NCI-H2029 (cell line): ENCODE measurements at places on chromosomes 3 and 15.

GRCh38 chr3:39290255-39290654, 10.4 kb upstream of the CX3CR1 start:
- no peak for DNase-seq

DNA sequence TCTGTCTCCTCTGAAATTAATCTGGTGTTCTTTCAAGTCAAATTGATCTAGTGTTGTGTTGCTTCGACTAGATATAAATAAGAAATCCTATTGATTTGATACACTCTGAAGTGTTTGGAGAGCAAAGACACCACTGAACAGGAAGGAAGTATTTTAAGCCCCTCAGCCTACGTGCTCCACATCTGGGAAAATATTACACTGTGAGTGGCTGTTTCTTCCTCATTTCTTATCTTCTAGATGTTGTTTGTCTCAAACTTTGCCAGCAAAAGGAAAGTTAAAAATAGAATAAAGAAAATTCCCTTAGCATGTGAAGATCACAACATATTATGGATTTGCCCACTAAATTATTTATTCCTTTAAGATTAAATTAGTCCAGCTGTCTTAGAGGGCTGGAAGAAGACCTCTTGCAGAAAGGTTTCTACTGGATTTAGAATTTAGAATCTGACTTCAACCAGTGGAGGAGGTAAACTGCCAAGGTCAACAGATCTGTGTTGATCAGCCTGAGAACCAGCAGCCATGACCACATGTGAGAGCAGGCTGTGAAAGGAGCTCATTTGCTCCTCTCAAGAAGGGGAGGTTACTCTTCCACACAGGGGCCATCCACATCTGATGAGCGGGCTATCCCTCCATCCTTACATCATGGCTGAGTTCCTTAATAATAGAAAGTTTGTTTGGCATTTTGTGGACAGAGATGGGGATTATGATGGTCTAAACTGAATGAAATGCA, 46.3 kb upstream of the ACKR4 start:
- no peak for DNase-seq

- no peak for DNase-seq
Measured at GRCh38 chr3:187434524-187434923, 66.3 kb downstream of the RTP4 start.

GRCh38 chr15:78302579-78303312, 3.3 kb upstream of the SKIC8 start:
- DNase-seq, result no peak

- no peak for DNase-seq
Measured at GRCh38 chr3:67414740-67415139, 239.7 kb downstream of the SUCLG2 start.

DNA sequence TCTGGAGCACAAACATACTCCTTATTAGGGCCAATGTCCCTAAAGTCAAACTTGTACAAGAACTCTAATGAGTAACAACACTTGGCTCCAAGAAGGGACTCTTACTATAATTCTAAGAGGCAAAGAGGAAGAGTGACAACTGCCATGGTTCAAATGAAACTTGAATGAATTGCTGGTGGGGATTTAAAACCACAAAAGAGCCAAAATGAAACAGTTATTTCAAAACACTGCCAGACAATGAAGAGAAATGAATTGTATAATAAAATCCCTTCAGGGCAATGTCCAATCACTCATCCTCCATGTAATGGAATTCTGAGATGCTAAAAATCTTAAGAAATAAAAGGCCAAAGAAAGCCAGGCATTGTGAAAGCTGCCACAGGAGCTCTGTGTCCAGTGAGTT, 14.2 kb downstream of the THRB start:
- no peak for DNase-seq

DNA sequence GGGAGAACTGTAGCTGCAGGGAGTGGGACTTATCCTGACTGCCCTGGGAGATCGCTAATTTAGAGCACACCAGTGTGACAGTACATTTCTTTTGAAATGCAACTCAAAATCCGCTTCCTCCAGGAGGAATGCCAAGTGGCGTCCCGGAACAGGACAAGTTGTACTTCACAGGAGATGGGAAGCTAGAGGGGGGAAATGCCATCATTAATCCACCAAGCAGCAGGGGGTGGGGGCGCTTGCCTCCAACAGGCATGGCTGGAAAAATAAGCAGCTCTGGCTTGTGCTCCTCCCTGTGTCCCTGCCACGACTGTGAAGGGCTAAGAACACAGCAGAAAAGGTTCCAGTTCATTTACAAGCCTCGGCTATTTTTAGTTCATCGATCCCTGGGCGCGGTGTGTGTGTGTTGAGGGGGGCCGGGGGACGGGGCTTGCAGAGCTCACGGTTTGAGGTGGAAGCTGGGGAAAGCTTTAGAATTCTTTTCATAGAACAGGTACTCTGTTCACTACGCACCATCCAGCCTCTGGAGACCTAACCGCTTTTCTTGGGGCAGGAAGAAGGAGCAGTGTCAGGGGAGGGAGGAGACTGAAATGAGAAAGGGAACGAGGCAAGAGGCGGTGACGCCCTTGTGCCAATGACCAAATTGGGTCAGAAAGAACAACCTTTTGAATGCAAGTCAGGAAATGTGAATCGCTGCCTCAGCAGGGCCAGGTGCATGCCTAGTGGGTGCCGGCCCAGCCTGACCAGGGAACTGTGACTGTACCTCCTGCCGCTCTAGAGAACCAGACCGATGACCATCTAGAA, 51.8 kb upstream of the DGKG start:
- peak; percentile 53 for DNase-seq

- DNase-seq, result no peak
Measured at GRCh38 chr15:62758126-62758951, 284.2 kb upstream of the TPM1 start.

DNA sequence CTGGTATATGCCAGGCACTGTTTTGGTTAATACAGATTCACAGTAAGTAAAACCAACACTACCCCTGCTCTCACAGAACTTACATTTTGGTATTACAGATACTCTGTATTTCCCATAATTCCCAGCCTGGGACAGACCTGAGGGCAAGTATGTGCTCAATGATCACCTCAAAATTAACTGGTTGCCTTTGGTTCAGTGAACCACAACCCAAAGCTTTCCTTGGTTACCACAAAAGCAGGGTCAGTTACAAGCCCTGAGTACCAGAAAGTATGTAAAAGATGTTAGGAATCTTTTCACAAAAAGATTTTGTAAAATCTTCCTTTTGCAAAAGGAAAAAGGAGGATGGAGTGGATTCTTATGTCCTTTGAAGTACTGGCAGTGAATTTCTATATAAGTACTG, 72.2 kb upstream of the GUCA1C start:
- no peak for DNase-seq

DNA sequence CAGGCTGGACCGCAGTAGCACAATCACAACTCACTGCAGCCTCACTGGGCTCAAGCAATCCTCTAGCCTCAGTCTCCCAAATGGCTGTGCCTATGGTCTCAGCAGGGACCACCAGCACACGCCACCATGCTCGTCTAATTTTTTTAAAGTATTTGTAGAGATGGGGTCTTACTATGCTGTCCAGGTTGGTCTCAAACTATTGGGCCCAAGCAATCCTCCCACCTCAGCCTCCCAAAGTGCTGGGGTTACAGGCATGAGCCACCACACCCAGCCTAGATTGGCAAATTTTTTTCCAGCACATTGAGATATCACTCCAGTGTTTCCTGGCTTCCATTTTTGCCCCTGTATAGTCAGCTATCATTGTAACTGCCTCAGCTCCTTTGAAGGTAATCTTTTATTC, 18.3 kb downstream of the TBC1D5 start:
- no peak for DNase-seq

- DNase-seq, result no peak
Measured at GRCh38 chr3:150359381-150359780, 48.7 kb upstream of the TSC22D2 start.

- no peak for DNase-seq
Measured at GRCh38 chr3:125381314-125381713, 6.2 kb upstream of the ZNF148 start.

- DNase-seq, result no peak
Measured at GRCh38 chr3:79491029-79491641, 276.7 kb downstream of the ROBO1 start.

DNA sequence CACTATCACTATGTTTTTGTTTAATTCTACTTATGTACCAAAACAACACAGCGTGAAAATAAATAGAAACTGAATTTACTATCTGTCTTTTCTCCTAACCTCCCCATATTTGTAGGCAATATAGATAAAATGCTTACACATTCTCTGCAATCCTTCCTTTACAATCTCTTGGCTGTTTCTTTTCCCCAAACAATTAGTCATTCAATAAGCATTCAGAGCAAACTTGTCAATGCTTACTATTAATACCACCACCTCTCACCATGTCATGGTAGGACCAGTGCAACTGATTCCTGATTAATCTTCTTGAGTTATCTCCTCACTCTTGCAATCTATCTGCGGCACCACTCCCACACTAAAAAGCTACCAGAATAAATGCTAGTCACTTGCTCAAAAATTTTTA, 74.0 kb upstream of the TTBK2 start:
- DNase-seq, result no peak

GRCh38 chr3:62453448-62453847, 80.1 kb upstream of the FEZF2 start:
- no peak for DNase-seq

- no peak for DNase-seq
Measured at GRCh38 chr3:148789146-148789545, 38.5 kb upstream of the CPB1 start.

DNA sequence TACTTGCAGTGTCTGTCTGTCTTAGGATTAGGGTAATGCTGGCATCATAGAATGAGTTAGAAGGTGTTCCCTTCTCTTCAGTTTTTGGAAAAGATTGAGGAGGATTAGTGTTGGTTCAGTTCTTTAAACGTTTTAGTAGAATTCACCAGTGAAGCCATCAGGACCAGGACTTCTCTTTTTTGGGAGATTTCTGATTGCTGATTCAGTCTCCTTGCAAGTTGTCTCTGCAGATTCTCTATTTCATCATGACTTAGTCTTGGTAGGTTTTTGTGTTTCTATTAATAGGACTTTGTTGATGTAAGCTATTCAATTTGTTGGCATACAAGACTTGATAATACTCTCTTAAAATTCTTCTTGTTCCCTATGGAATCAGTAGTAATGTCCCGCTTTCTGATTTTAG, 48.9 kb downstream of the STT3B start:
- DNase-seq, result no peak

GRCh38 chr3:114762144-114762543, 384.9 kb downstream of the ZBTB20 start:
- DNase-seq, result no peak

- no peak for DNase-seq
Measured at GRCh38 chr3:25563601-25564000, 101.1 kb downstream of the TOP2B start.

GRCh38 chr3:30357897-30358296, 248.5 kb upstream of the TGFBR2 start:
- DNase-seq, result no peak

DNA sequence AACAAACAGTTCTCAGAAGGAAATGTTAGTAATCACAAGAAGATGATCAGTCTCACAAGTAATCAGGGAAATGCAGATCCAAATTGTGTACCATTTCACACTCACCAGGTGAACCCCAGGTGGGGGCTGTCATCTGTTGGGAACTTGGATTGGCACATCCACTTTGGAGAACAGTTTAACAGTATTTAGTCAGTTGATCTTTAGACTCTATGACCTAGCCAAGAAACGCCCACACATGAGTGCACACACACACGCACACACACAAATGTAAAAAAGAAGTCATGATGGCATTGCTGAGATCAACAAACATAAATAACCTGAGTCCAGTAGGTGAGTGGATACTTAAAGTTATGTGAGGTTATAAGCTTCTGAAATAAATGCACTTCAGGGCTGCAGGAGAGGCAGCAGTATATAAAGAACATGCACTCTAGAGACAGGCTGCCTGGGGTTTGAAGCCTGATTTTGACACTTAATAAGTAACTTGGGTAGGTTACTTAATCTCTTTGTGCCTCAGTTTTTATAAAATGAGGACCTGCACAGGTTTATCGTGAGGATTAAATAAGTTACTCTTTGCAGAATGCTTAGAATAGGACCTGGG, 17.7 kb downstream of the ACVR2B start:
- no peak for DNase-seq

DNA sequence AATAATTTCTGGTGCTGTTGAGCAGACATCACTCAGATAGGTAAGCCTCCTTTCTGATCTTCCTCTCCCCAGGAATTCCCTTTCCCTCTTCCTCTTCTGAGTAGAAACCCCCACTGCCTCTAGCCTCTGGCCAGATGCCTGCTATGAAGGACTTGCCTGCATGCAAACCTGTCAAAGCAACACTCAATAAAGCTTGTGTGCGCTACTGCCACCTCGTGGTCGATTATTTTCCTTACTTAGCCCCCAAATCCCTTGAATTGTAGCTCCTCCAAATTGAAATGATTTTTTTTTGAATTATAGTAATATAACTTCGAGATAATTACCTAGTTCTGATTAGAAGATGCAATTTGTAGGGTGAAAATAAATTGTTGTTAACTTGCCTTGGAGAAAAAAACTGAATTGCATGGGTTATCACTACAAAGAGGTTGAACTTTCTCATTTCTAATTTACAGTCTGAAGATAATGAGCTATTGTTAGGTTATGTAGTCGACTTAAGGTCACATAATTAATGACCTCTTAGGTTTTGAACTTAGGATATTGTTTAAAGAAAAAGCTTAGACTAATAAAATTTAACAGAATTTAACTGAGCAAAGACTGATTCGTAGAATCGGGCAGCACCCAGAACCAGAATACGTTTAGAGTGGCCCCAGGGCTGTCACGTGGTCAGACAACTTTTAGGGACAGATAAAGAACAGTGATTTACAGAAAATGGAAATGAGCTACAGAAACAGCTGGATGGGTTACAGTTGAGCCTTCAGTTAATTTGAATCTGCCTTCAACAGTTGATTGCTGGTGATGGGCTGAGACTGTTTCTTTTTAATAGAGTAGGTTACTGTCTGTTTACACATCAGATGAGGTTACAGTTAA, 269.3 kb downstream of the ARPP21 start:
- DNase-seq, result peak; percentile 82

DNA sequence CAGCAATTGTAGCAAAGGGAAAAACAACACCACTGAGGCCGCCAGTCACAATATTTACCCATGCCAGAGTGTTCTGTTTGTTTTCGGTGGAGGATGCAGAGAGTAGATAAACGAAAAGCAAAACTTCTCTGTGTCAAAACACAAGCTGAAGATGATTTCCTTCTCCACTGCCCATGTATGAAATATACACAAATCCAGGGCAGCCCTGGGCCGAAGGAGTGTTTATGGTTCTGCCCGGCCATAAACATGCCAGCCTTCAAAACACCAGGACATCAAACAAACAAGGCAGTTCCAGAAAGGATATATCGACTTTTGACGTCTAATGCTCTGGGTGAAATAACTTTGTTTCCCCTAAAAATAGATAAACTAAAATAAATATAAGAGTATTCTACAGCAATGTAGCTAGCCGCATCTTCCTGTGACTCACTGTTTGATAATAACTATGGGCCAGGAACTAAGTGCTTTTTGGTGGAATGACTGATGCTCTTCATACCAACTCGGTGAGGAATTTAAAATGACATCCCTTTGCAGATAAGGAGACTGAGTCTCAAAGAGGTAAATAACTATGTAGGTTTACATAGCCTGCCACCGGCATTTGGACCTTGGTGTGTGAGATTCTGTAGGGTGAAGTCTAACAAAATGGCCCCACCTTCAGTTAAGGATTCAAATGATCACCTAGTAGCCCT, 82.8 kb downstream of the MAGI1 start:
- no peak for DNase-seq
